ENCODE measurements at places on chromosomes 6 and 20.

DNA sequence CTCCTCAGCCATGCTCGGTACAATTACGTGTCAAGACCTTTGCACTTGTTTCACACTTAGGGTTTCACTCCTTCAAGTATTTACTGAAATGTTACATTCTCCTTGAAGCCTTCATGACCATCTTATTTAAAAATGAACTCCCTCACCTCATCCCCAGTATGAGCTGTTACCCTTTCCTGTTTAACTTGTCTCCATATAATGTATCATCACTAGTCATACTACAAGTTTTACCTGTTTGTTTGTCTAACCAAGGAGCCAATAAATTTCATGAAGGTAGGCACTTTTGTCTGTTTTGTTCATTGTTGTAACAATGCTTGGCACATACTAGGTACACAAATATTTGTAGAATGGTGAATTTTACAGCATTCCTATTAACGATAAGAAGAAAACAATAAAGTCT lies 46.1 kb upstream of the MTRF1L start:
- no peak for DNase-seq

DNA sequence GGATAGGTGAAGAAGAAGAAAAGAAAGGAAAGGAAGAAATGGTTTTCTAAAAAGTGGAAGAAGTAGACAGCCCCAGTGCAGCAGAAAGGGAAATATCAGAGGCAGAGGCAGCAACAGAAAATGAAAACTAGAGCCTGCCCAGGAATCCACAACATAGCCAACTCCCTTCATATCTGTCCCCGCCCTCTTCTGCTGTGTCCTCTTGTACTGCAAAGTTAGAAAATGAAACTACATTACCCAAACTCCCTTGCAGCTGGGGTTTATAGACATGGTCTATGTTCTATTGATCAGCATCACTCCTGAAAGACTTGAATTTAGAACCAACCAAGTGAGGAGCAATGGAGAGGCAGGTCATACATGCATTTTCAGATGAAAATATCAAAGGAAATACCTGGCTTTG lies 200.5 kb upstream of the PHACTR1 start:
- DNase-seq = no peak

GRCh38 chr6:43738877-43739641 lies 31.0 kb upstream of the VEGFA start:
- DNase-seq = no peak

DNA sequence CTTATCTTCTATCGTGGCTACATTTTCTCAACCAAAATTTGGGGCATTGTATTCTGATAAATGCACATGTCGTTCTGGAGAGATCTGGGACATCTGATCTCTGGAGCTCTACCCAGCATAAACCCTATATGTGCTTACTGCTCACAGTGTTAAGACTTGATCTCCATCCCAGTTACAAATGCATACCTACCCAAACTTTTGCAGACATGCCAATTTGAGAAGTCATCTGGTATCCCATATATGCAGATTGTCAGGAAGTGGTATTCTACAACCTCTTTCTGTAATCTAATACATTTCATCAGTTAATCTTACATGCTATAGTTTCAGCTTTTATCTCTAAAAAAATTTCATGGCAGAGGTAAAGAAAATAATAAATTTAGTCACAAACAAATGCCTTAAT lies 11.2 kb downstream of the BAG2 start:
- DNase-seq = no peak

GRCh38 chr6:98041921-98042320 lies 758.9 kb upstream of the MMS22L start:
- no peak for DNase-seq

Data from iPS-NIHi11 (cell line).